ENCODE measurements at places on chromosomes 5 and 9.

DNA sequence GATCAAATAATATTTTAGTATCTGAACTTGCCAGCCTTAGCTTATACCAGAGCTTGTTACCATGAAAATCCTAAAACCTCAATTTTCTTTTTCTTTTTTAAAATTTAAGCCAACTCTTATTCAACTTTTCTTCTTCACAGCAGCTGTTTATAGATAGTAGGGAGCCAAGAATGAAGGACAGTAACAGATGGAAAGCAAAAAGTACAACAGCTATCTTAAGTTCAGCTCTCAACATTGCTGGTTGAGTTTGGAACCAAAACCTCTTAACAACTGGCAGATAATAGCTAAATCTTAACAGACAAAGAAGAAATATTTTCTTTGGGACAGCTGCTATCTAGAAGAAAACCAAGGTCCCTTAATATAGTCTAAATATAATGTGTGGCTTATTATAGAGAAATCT, 74.7 kb downstream of the PJA2 start:
- DNase-seq = no peak

- DNase-seq = no peak
Measured at GRCh38 chr9:1184146-1184545, 134.0 kb downstream of the DMRT2 start.

DNA sequence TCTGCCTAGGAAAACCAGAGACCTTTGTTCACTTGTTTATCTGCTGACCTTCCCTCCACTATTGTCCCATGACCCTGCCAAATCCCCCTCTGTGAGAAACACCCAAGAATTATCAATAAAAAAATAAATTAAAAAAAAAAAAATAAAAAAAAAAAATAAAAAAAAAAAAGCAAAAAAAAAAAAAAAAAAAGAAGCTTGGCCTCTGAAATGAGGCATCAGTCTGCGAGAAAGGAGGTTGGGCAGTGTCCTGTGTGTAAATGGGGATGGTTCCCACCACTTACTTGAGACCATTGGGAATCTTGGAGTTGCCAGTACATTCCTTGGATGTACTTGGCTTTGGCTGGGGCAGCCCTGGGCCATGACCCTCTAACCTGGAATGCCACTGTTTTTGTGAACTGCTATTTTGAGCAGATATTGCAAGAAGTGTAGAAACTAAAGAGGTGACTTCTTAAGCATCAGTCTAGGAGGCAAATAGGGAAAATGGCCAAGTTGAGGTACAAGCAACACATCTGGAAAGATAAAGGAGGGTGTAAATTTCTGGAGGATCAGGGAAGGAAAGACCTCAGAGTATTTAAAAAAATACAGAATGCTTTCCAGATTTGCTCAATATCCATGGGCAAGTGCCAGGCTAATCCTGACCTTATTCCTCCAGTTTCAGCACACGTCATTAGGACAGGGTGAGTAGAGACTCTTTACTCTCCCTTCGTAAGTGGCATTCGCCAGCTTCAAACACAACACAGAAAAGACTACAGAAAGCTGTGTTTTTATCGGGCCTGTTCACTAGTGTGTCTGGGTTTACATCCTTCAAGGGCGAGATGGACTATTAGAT, 58.1 kb downstream of the HSPA4 start:
- DNase-seq = peak; percentile 36

GRCh38 chr9:103802068-103802467, 292.0 kb upstream of the SMC2 start:
- DNase-seq = no peak

DNA sequence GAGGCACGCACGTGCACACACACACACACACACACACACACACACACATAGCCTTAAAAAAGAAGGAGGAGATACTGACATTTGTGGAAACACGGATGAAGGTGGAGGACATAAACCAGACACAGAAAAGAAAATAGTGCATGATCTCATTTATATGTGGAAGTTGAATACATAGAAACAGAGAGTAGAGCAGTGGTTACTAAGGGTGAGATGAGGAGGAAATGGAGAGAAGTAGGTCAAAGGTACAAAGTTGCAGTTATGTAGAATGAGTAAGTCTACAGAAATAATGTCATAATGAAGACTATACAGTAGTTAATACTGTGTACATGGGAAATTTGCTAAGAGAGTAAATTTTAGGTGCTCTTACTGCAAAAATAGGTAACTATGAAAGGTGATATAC, 412.2 kb upstream of the CDH9 start:
- DNase-seq = no peak

DNA sequence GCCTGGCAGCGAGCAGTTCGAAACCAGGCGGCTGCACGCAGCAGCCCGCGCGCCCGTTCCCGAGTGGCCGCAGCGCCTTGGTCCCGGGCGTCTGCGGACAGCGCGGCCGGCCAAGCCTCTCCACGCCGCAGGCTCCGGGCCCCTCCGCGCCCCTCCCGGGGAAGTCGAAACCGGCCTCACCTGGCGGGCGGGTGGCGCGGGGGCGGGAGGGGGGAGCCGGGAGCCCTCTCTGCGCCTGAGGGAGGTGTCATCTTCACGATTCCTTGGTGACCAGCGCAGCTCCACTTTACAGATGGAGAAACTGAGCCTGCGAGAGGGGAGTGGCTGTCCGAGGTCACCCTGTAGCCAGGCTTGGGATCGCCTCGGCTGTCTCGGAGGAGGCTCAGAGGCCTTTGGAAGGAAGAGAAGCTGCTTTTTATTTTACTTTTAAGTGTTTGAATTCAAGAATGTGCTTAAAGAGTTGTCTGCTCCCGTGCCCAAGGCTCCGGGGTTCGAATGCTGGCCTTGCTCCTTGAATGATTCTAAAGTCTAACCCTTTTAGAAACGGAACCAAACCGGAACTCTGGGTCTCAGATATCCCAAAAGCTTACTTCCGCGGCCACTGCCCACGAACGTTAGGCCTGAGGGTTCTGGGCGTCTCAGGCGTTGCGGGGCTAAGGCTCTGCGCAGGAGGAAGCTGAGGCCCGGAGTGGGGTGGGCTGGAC, 662 bp downstream of the SUSD3 start:
- DNase-seq = peak; percentile 71

DNA sequence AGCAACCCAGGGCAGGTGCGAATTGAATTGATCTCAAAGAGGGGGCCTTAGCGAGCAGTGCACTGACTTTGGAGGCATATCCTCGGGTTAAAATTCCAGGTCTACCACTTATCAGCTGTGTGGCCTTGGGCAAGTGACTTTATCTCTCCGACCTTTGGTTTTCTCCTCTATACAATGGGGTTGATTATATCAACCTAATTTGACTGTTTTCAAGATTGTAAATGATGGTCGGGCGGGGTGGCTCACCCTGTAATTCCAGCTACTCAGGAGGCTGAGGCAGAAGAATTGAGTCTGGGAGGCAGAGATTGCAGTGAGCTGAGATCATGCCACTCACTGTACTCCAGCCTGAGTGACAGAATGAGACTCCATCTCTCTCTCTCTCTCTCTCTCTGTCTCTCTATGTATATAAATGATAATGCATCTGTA, 18.7 kb downstream of the SPRY4 start:
- DNase-seq = peak; percentile 70

- DNase-seq = no peak
Measured at GRCh38 chr5:96717874-96718273, 55.7 kb downstream of the CAST start.

- DNase-seq = no peak
Measured at GRCh38 chr9:18490641-18491370, 16.9 kb downstream of the ADAMTSL1 start.

DNA sequence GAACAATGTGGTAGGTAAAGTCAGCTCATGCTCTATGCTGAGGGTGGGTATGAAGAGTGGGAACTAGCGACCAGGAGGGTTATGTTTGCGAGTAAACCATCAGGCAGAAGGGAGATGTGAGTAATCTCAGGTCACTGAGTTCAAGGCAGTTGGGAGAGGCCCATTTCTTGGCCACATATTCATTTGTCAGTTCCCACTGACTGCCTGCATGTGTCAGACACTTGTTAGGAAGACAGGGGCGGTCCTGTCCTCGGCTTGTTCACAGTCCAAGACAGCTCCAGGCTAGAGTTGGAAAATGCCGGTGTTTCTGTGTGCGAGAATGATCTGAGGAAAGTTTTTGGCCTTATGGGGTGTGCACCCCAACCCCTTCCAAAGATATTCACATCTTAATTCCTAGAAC, 48.6 kb upstream of the GDNF start:
- no peak for DNase-seq

GRCh38 chr9:115628426-115628825, 510.5 kb upstream of the TNC start:
- DNase-seq = no peak

DNA sequence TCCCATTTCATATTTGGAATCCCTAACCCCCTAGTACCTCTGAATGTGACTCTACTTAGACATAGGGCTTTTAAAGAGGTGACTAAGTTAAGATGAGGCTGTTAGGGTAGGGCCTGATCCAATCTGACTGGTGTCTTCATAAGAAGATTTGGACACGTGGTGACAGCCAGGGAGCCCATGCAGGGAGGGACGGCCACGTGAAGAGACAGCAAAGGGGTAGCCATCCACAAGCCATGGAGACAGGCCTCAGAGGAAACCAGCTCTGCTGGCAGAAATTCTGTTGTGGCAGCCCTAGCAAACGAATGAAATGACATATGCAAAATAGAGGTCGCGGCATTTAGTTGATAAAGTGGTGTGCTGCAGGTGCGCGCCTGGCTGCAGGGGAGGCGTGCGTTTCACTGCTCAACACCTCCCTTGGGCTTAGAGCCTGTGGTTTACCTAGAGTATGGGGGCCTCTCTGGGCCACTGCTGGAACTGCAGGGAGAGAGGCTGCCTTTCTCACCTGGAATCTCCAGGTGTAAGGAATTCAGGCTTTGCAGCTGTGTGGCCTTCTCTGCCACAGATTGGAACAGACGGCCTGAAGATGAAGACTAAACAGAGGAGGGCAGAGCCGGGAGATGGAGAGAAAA, 7.1 kb upstream of the AFAP1L1 start:
- DNase-seq = no peak

DNA sequence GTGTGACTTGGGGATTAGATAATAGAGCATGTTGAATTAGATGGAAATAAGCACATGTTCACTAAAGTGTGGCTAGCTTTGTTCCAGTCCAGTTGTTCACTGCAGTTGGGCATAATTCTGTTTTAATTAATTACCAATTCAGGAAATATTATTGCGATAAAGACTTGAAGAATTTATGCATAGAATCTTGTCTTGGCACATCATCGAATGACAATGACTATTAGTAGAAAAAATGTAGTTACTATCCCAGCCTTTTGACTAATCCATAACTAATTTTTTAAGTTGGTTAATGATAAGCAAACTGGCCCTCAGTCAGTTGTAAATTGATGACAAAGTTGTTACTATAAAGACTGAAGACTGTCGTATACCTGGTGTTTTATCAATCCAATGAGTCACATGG, 10.5 kb downstream of the LNPEP start:
- DNase-seq = no peak

DNA sequence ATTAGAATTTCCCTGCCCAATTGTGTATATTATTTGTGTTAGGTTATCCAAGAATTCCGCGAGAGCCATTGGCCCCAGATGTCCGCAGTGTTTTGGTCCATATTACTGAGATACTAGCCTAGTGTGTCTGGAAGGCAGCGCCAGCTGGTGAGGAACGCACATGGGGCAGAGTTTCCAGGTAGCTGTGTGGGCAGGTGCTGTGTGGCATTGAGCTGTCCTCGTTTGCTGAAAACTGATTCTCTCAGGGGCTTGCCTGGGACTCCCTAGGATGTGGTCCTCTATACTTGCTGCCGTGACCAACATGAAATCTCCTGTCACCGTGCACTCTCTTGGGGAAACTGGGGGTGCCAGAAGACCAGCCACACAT, 288.7 kb downstream of the FANCC start:
- DNase-seq = no peak

DNA sequence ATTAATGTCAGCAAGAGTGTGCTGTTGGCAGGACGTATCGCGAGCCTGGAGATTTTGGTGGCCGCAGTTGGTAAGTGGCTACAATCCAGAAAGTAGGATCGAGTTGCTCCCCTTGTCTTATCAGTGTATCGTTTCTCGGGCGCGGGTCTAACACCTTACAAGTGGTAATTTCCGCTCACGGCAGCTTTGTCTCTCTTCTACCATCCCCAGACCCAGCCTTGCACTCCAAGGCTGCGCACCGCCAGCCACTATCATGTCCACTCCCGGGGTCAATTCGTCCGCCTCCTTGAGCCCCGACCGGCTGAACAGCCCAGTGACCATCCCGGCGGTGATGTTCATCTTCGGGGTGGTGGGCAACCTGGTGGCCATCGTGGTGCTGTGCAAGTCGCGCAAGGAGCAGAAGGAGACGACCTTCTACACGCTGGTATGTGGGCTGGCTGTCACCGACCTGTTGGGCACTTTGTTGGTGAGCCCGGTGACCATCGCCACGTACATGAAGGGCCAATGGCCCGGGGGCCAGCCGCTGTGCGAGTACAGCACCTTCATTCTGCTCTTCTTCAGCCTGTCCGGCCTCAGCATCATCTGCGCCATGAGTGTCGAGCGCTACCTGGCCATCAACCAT, 1.1 kb downstream of the PTGER4 start:
- DNase-seq = peak; percentile 78

DNA sequence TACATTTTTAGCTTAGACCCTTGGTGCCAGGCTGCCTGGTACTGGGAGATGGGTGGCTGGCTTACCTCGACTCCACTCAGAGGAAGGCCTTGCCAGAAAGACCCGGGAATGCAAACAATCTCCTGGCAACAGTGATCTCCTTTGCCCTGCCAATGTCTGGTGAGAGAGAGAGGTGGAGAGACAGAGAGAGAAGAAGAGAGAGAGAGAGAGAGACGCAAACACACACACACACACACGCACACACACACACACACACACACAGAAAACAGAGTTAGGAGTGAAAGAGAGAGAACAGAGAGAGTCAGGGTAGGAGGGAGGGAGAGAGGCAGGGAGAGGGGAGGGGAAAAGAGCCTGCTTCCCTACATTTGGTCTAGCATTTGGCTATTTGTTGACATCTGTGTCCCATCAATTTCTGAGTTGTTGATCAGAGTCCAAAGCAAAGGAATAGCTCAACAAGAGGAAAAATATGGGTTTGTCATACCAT, 181.6 kb upstream of the MAP1B start:
- DNase-seq = no peak

GRCh38 chr5:72509401-72509800, 2.2 kb upstream of the ZNF366 start:
- DNase-seq = no peak

- DNase-seq = no peak
Measured at GRCh38 chr5:152124409-152125041, 199.9 kb upstream of the GLRA1 start.

GRCh38 chr5:132190161-132190817, 37.4 kb downstream of the P4HA2 start:
- DNase-seq = no peak

DNA sequence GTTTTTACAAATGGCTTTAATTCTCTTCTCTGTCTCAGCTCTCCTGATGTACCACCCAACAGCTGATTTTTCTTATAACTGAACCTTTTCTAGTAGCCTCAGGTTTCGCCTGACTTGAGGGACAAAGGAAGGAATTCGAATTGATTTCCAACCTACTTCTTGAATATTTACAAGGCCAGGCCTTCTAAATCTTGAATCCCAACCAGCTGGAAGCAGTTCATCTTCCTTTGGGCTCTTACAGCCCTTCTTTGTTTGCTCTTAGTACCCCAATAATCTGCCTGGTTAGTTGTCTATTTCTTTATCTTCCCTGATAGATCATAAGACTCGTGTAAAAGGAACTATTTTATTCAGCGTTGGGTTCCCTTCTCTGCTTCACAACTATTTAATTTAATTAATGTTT, 95.9 kb downstream of the NLN start:
- DNase-seq = no peak

GRCh38 chr5:16934677-16935153, 1.4 kb downstream of the MYO10 start:
- DNase-seq = no peak

- DNase-seq = no peak
Measured at GRCh38 chr5:31717561-31717960, 78.6 kb downstream of the PDZD2 start.

- no peak for DNase-seq
Measured at GRCh38 chr5:160837749-160838593, 14.0 kb downstream of the ATP10B start.
